Breast epithelium (tissue), 4 donors: ENCODE measurements at places on chromosomes 13 and 19.

DNA sequence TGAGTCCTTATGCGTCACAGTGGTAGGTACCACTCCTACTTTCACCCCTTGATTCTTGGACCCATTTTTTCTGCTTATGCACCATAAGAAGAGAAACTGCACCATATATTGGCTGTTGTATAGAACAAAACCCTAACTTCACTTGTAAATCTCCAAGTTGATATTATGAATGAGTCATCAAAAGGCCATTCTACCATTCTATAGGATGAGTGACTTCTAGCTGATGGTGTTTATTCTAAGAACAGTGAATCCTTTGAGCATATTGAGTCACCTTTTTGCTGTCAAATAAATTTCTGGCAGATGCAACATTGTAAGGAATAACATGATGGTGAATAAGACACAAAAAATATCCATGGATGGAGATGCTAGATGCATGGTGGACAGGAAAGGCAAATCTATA, 57.7 kb downstream of the POLR1D start:
- no peaks in the 10 kb centered on the region for H3K27me3 ChIP-seq
- no peak overlapping the region for H3K4me3 ChIP-seq
- no peaks in the 10 kb centered on the region for H3K4me1 ChIP-seq
- H3K36me3 ChIP-seq, result no peaks in the 10 kb centered on the region
- no peak for DNase-seq

DNA sequence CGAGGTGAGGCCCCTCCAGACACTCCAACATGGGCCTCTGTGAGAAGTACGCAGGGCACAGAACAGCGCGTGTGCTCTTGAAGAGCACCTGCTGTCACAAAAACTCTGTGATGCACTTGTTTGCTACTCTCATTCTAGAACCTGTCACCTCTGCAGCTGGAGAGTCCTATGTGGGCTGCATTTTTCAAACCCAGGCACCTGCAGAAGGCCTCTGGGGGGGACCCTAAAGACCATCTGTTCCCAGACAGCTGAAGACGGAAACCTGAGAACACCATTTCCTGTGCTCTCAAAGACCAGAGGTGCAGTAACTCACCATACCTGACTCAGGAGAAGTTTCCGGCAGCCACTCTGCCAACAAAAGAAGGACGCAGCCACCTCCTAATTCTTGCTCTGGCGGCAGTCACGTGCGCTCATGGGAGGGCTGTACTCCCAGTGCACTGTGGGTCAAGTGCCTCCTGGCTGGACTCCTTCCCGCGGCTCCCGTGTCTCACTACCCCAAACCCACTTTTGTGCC, 28.1 kb downstream of the RANBP3 start:
- H3K27me3 ChIP-seq, result no peaks in the 10 kb centered on the region
- H3K36me3 ChIP-seq, result no peaks in the 10 kb centered on the region
- DNase-seq, result no peak
- no peaks in the 10 kb centered on the region for H3K4me1 ChIP-seq

DNA sequence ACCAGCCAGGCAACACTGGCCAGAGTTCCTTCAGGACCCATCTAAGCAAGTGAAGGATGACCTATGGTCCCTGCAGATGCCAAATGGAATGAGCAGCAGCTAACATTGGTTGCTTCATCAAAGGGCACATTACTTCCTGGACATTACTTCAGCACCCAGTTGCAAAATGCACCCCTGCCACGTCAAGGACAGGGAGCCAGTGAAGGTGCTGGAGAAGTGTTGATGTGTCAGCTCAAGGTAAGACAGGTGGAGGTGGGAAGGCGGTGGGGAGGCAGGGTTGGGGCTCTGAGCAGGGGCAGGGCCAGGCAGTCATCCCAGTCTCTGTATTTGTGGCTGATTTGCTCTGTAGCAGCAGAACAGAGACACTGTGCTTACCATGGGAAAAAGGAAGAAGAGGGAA, 14.6 kb downstream of the CSNK1A1L start:
- no peak overlapping the region for H3K27ac ChIP-seq
- H3K4me1 ChIP-seq, result no peaks in the 10 kb centered on the region
- H3K4me3 ChIP-seq, result no peak overlapping the region
- no peaks in the 10 kb centered on the region for H3K36me3 ChIP-seq
- H3K27me3 ChIP-seq, result no peaks in the 10 kb centered on the region

GRCh38 chr13:34756136-34756535, 185.9 kb upstream of the NBEA start:
- H3K27me3 ChIP-seq, result no peaks in the 10 kb centered on the region
- no peaks in the 10 kb centered on the region for H3K36me3 ChIP-seq
- H3K4me3 ChIP-seq, result no peak overlapping the region
- H3K27ac ChIP-seq, result no peak overlapping the region
- H3K4me1 ChIP-seq, result no peaks in the 10 kb centered on the region
- no peak for DNase-seq

- no peaks in the 10 kb centered on the region for H3K36me3 ChIP-seq
- no peak overlapping the region for H3K27ac ChIP-seq
- no peak for DNase-seq
Measured at GRCh38 chr13:103878891-103879605, 812.8 kb upstream of the SLC10A2 start.

DNA sequence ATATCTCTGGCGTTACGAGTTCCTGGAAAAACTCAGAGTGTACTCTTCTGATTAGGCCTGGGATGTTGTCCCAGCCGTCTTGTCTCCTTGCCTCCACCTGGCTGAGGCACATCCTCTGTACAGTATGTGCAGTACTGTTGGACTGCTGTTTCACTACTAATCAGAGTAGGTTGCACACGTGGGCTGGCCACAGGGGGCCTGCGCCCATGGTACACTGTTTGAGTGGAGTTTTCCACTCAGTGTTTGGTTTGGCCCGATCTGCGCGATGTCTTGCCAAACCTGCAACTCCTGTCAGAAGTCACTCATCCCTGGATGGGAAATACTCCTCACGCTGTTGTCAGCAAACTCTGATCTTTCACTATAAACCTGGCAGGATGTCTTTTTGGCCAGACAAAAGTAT, 189.6 kb upstream of the CSNK1A1L start:
- no peaks in the 10 kb centered on the region for H3K36me3 ChIP-seq
- no peak for DNase-seq
- no peaks in the 10 kb centered on the region for H3K27me3 ChIP-seq
- no peak overlapping the region for H3K4me3 ChIP-seq

DNA sequence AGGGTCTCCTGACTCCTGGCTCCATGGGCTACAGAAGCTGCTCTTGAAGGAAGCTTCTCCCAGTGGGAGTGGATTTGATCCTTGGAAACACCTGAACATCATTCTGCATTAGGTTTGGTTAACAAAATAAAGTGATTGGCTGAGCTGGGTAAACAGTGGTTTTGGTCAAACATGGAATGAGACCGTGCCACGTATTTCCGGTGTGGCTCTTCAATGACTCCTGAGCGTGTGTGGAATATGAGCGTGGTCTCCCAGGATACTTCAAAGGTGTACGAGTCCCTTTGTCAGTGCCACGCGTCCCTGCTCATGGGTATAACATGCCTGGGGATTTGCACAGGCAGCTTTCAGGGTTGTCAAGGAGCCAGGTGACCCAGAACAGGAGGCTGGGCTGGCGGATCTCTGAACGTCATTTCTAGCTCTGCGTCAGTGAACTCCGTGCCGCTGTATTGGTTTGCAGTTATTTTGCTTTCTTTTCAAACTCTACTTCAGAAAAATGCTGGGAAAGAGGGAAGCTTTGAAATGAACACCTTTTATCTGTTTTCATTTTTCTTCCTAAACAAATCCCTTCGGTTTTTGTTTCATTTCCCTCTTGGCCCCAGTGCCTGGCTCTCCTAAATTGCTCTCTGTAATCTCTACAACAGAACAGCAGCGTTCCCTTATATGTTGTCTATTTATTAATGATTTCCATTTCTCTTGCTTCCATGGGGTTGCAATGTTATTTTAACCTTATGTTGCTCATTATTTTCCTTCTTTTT, 26.3 kb upstream of the GJB6 start:
- no peak overlapping the region for H3K4me3 ChIP-seq
- H3K27me3 ChIP-seq, result peaks cover 6% of the 10 kb centered on the region
- no peak overlapping the region for H3K27ac ChIP-seq
- no peaks in the 10 kb centered on the region for H3K4me1 ChIP-seq
- no peak for DNase-seq
- no peaks in the 10 kb centered on the region for H3K36me3 ChIP-seq

GRCh38 chr19:35330475-35330874, 1.5 kb downstream of the CD22 start:
- H3K4me1 ChIP-seq, result no peaks in the 10 kb centered on the region
- H3K27ac ChIP-seq, result no peak overlapping the region
- no peaks in the 10 kb centered on the region for H3K36me3 ChIP-seq
- H3K4me3 ChIP-seq, result no peak overlapping the region
- DNase-seq, result no peak

DNA sequence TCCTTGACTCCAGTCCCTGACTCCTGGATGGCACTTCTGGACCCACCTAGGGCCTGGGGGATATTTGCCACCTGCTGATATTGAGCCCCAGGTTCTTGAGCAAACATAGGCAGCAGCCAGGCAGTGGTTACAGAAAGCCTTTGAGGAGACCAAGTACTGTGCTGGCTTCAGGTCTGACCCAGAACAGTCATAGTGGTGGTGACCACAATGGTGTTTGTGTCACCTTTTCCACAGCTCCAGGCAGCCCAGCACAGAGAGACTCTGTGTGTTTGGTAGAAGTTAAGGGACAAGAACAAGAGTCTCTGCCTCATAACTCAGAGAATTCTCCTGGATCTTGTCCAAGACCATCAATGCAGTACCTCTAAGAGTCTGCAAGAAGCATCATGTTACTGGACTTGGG, 14.6 kb upstream of the CLC start:
- H3K4me1 ChIP-seq, result no peaks in the 10 kb centered on the region
- no peak overlapping the region for H3K27ac ChIP-seq
- H3K36me3 ChIP-seq, result no peaks in the 10 kb centered on the region
- H3K4me3 ChIP-seq, result no peak overlapping the region

- H3K27ac ChIP-seq, result no peak overlapping the region
- H3K4me3 ChIP-seq, result no peak overlapping the region
- DNase-seq, result no peak
- no peaks in the 10 kb centered on the region for H3K36me3 ChIP-seq
Measured at GRCh38 chr13:27110056-27110746, 61.4 kb downstream of the USP12 start.

DNA sequence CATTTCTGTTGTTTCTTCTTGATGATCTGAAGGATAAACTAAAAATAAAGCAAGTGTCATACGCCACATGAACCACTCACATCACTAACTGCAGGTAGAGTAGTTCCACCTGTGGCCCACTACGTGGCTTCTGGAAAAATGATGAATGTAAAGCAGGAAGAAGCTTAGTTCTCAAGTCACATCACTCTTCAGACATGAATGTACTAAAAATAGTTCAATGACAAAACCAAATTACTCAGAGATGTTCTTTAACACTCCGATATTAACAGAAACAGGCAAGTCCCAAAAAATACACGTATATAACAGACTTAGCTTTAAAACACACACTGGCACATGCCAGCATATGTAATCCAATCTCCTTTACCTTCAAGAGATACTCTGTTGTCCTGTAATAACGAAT, 21.6 kb downstream of the RAB20 start:
- H3K4me1 ChIP-seq, result no peaks in the 10 kb centered on the region
- H3K27me3 ChIP-seq, result no peaks in the 10 kb centered on the region
- no peak for DNase-seq
- no peaks in the 10 kb centered on the region for H3K36me3 ChIP-seq
- H3K27ac ChIP-seq, result no peak overlapping the region

GRCh38 chr13:52810526-52810925, 37.9 kb downstream of the PCDH8 start:
- H3K36me3 ChIP-seq, result no peaks in the 10 kb centered on the region
- no peaks in the 10 kb centered on the region for H3K4me1 ChIP-seq
- no peaks in the 10 kb centered on the region for H3K27me3 ChIP-seq
- no peak for DNase-seq

- no peaks in the 10 kb centered on the region for H3K4me1 ChIP-seq
- H3K27ac ChIP-seq, result peak overlapping the region; percentile 45
- DNase-seq, result no peak
- H3K36me3 ChIP-seq, result no peaks in the 10 kb centered on the region
- H3K4me3 ChIP-seq, result no peak overlapping the region
Measured at GRCh38 chr13:33174491-33174890, 111.1 kb downstream of the STARD13 start.

DNA sequence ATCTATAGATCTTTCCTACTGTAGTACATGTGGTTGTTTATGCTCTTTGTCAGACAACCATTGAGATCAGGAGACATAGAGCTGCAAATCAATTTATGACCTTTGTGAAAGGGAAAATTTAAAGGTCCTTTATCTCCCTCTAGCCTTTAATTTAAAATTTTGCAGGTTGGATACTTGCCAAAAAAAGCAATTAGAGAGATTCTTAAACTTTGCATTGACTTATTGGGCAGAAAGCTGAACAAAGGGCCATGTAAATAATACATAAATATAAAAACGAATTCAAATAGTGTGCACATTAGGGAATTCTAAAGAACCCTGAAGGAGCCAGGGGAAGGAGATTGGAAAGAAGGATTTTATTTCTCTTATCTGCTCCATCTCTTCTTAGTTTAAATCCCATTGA, 22.0 kb upstream of the RB1 start:
- H3K4me3 ChIP-seq, result no peak overlapping the region
- H3K27me3 ChIP-seq, result no peaks in the 10 kb centered on the region
- DNase-seq, result no peak
- no peaks in the 10 kb centered on the region for H3K4me1 ChIP-seq
- no peak overlapping the region for H3K27ac ChIP-seq

DNA sequence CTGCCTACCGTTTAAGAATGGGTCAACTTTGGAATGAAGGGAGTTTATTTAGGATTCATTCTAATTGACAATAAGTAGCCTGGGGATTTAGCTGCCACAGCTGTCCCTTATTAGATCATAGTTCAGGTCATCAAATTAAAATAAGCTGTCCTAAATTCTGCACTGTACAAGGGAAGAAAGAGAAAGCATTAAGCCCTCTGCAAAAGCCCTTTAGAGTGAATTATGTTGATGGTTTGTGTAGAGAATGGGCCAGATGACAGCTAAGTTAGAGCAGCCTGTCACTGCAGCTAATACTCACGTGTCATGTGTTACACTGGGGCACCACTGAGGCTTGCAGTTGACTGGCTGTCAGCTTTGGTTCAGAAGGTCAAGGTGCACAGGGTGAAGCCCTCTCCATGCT, 737.1 kb upstream of the SLC10A2 start:
- H3K4me1 ChIP-seq, result no peaks in the 10 kb centered on the region
- DNase-seq, result no peak

DNA sequence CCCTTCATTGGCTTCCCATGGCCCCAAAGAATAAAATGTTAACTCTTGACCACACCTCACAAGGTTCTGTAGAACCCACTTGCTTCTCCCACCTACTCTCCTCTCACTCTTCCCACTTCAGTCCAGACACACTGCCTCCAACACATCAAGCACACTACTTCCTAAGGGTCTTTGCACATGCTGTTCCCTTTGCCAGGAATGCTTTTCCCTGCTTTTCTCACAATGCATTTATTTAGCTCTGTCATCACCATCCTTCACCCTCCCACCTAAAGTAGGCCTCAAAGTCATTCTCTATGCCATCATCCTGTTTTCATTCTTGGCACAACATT, 7.9 kb downstream of the IFNL1 start:
- no peaks in the 10 kb centered on the region for H3K4me1 ChIP-seq
- H3K27ac ChIP-seq, result no peak overlapping the region
- H3K27me3 ChIP-seq, result no peaks in the 10 kb centered on the region
- no peaks in the 10 kb centered on the region for H3K36me3 ChIP-seq
- no peak for DNase-seq
